Calu3 (cell line): ENCODE measurements at places on chromosomes 7 and 10. TPM values are rescaled to one million over a fixed set of nuclear protein-coding genes. Genes with fewer than 3 reads are reported as not detected.
A peak's percentile ranks its signal among the peaks of the same experiment; 100 is the strongest.

DNA sequence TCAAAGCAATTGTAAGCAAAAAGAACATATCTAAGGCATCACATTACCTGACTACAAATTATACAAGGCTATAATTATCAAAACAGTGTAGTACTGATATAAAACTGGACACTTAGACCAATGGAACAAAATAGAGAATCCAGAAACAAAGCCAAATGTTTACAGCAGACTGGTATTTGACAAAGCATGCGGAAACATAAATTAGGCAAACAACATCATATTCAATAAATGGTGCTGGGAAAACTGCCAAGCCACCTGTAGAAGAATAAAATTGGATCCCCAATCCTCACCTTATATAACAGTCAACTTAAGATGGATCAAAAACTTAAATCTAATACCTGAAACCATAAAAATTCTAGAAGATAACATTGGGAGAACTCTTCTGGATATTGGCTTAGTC, 240.8 kb upstream of the POM121L12 start:
- no peak overlapping the region for H3K27ac ChIP-seq
- H3K27me3 ChIP-seq: no peaks in the 10 kb centered on the region
- H3K4me3 ChIP-seq: no peak overlapping the region
- no peaks in the 10 kb centered on the region for H3K36me3 ChIP-seq
- no peak for DNase-seq

- H3K27me3 ChIP-seq: peaks cover 36% of the 10 kb centered on the region
- no peaks in the 10 kb centered on the region for H3K36me3 ChIP-seq
Observed at GRCh38 chr7:156475666-156476065, 164.9 kb upstream of the RNF32 start.

DNA sequence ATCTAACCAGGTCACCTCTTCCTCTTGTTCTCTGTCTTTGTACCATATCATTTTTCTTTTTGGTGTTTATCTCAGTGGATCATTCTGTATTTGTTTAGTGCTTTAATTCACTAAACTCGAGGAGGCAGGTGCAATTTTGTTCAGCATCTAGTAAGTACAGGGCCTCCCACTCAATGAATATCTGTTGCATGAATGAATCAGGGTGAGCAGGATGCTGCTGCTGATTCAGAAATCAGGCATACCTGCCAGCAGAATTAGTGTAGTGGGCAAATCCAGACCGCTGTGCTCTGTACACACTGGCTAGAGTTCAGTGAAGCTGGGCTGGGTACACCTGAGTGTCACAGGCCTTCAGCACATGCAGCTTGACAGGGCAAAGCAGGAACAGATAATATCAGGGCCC, 511.9 kb downstream of the SUGCT start:
- no peaks in the 10 kb centered on the region for H3K36me3 ChIP-seq
- H3K4me1 ChIP-seq: no peaks in the 10 kb centered on the region
- DNase-seq: no peak
- H3K27me3 ChIP-seq: no peaks in the 10 kb centered on the region
- no peak overlapping the region for H3K27ac ChIP-seq

GRCh38 chr10:70441895-70442309, 421 bp upstream of the NODAL start:
- H3K27me3 ChIP-seq: peaks cover 62% of the 10 kb centered on the region
- peaks cover 8% of the 10 kb centered on the region for H3K4me1 ChIP-seq
- H3K4me3 ChIP-seq: no peak overlapping the region
- DNase-seq: no peak

- no peaks in the 10 kb centered on the region for H3K4me1 ChIP-seq
- no peak overlapping the region for H3K4me3 ChIP-seq
- H3K27ac ChIP-seq: no peak overlapping the region
- no peaks in the 10 kb centered on the region for H3K27me3 ChIP-seq
Observed at GRCh38 chr10:129353101-129353500, 113.9 kb upstream of the MGMT start.

- no peaks in the 10 kb centered on the region for H3K4me1 ChIP-seq
- H3K27me3 ChIP-seq: peaks cover 40% of the 10 kb centered on the region
Observed at GRCh38 chr10:79397051-79397450, 48.4 kb downstream of the ZCCHC24 start.

DNA sequence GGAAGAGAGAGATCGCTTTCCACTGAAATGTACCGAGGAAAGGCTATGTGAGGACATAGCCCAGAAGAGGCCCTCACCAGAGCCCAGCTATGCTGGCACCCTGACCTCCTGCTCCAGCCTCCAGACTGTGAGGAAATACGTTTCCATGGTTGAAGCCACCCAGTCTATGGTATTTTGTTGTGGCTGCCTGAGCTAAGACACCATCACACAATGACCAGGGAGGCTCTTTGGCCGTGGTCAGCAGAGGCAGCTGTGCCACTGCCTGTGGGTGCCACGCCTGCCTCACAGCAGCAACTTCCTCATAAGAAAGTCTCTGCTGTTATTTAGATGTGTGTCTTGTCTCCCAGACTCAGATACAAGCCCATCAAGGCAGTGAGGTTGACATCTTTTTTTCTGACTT, 182.7 kb upstream of the PLXNA4 start:
- no peak overlapping the region for H3K27ac ChIP-seq
- no peaks in the 10 kb centered on the region for H3K4me1 ChIP-seq
- no peaks in the 10 kb centered on the region for H3K36me3 ChIP-seq
- H3K4me3 ChIP-seq: no peak overlapping the region

DNA sequence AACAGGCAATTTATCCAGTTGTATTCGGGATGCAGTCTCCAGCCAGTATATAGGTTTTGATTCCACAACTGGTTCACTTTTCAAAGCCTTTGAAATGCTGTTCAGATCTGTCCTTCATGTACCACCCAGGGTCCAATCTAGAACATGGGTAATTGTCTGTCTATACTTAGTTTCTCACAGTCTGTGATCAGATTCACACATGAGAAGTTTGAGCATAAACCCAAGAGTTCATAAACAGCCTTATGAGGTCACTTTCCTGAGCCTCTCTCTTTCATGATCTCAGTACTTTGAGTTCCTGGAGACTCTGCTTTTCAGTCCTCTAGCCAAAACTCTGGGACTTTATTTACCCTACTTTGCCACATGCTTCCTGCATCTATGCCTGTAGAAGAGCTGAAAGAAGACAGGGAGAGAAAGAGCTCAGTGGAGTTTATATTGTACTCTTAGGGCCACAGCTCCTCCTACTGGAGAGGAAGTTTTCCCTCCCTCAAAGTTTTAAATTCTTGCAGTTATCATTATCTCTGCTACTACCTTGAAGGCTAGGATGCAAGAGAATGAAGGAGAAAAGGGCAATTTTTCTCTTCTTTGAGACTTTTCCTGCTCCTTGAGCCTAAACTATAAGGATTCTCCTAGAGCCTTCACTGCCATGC, 172.0 kb downstream of the ZEB1 start:
- no peaks in the 10 kb centered on the region for H3K36me3 ChIP-seq
- no peaks in the 10 kb centered on the region for H3K4me1 ChIP-seq
- no peak overlapping the region for H3K4me3 ChIP-seq
- no peaks in the 10 kb centered on the region for H3K27me3 ChIP-seq

DNA sequence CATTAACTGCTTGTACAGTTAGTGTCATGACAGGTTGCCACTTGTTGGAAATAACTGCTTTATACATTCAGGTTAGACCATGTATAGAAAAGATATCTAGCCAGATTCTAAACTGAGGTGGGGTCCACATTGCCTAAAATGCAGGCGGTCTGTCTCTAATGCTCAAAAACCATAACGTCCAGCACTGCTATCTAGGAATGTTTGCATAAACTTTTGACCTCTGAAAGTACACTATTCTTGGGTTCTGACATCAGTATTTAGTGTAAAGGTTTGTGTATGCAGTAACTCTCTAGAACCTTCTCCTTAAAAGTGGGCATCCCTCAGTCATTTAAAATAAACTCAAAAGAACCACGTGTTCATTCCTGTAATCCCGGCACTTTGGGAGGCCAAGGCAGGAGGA, 10.3 kb upstream of the FAM171A1 start:
- H3K36me3 ChIP-seq: no peaks in the 10 kb centered on the region
- no peak overlapping the region for H3K27ac ChIP-seq
- peaks cover 77% of the 10 kb centered on the region for H3K27me3 ChIP-seq

DNA sequence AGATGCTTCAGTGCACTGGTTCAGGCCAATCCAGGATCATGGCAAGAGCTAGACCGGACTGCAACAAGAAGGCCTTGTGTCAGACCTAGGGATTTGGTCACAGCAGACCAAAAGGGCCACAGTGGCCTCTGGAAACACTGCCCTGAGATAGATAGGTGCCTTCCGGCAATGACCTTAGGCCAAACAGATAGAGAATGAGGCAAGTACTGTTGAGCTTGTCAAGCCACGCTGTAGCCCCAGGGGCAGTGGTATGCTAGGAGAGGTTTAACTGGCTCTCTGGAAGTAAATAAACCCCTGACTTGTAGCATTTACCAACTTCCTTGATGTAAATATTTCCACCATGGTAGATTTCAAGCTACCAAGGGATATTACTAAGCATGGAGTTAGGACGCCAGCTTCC, 197.5 kb downstream of the GRID1 start:
- peaks cover 8% of the 10 kb centered on the region for H3K4me1 ChIP-seq
- peaks cover 12% of the 10 kb centered on the region for H3K27me3 ChIP-seq
- H3K27ac ChIP-seq: no peak overlapping the region
- no peak for DNase-seq

- peaks cover 75% of the 10 kb centered on the region for H3K27me3 ChIP-seq
- no peak overlapping the region for H3K4me3 ChIP-seq
- no peak overlapping the region for H3K27ac ChIP-seq
- DNase-seq: no peak
- H3K4me1 ChIP-seq: no peaks in the 10 kb centered on the region
- H3K36me3 ChIP-seq: no peaks in the 10 kb centered on the region
Observed at GRCh38 chr7:101435461-101436220, 73.0 kb downstream of the COL26A1 start.

DNA sequence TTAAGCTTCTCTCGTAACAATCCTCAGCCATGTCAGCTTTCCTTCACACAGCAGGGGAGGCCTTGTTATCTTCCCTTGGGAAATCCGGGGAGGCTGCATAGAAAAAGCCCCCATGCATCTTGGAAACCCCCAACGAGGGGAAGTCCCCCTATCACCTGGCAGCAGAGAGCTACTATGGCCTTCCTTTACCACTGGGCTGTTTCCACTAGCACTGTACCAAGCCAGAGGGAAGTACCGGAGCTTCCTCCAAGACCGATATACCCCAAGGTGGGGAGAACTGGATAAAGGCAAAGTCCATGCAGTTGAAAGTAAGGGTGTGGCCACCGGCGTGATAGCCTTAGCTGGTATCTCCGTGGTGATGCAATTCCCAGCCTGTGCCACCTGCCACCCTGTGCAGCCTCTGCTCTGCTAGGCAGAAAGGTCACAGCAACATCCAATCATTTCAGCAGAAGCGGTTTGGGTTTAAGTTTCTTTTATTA, 4.4 kb upstream of the CLIP2 start:
- peak overlapping the region; percentile 44 for H3K27ac ChIP-seq
- no peaks in the 10 kb centered on the region for H3K27me3 ChIP-seq
- H3K4me1 ChIP-seq: peaks cover 28% of the 10 kb centered on the region
- DNase-seq: peak; percentile 56
- H3K36me3 ChIP-seq: peaks cover 15% of the 10 kb centered on the region

DNA sequence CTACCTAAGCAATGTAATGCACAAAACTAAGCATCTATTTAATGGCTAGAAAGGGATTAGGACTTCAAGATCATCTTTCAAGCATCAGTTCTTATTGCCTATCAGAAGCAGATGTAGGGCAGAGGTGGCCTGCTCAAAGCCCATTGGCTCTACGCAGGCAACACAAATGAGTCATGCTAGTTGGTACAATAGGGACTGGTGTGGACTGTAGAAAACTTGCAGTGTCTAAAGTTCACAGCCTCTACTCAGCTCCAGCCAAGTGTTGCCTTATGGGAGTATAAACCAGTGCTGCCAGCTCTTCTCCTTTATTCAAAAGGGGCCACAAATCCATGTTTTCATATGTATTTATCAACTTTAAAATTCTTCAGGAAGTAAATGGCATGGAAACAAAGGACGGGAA, 31.7 kb downstream of the ASAH2 start:
- H3K27ac ChIP-seq: no peak overlapping the region
- no peaks in the 10 kb centered on the region for H3K36me3 ChIP-seq
- no peak for DNase-seq
- no peaks in the 10 kb centered on the region for H3K4me1 ChIP-seq
- peaks cover 28% of the 10 kb centered on the region for H3K27me3 ChIP-seq

DNA sequence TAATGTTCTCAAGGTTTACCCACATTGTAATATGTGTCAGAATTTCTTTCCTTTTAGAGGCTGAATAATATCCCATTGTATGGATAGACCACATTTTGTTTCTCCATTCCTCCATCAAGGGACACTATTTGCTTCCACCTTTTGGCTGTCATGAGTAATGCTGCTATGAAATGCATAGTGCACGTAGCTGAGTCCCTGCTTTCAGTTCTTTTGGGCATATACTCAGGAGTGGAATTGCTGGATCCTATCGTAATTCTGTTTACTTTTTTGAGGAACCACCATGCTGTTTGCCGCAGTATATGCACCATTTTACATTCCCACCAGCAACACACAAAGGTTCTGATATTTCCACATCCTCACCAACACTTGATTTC, 60.0 kb downstream of the PRF1 start:
- H3K4me3 ChIP-seq: no peak overlapping the region
- H3K27ac ChIP-seq: no peak overlapping the region
- DNase-seq: no peak
- no peaks in the 10 kb centered on the region for H3K4me1 ChIP-seq
- H3K27me3 ChIP-seq: peaks cover 54% of the 10 kb centered on the region
- no peaks in the 10 kb centered on the region for H3K36me3 ChIP-seq

- H3K36me3 ChIP-seq: peaks cover 24% of the 10 kb centered on the region
- peak; percentile 41 for DNase-seq
- H3K27ac ChIP-seq: peak overlapping the region; percentile 75
- H3K4me3 ChIP-seq: peak overlapping the region; percentile 82
Observed at GRCh38 chr7:32958046-32959025, 1.1 kb downstream of the FKBP9 start.

DNA sequence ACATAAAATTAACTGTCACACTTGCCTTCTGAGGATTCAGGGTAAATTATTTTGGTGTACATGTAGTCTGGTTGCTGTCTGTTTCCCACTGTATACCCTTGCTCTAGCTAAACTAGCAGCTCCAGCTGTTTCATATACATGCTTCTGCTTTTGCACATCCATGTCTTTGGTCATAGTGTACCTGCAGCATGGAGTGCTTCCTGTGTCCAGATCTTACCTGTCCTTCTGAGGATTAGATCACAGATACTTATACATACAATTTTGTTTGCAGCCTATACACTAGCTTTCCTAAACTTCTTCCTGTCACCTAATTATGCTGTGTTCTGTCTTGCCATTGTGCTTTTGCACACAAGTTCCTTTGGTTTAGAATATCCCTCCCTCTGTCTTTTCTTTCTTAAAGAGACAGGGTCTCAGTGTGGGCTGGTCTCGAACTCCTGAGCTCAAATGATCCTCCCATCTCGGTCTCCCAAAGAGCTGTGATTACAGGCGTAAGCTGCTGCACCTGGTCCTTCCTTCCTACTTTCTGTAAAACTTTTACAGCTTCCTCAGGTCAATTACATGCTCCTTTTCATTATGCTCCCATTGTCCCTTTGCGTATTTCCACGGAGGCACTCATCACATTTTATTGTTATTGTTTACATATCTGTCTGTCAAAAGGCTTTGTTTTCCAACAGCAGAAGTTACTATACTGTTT, 33.8 kb downstream of the TPST1 start:
- H3K27me3 ChIP-seq: no peaks in the 10 kb centered on the region
- H3K4me3 ChIP-seq: no peak overlapping the region

Gene CHRM2
- not detected in 2 replicates for total RNA-seq

Gene TMEM225B
- total RNA-seq: not detected in 2 replicates

Gene EGFR
- total RNA-seq: 85.3 and 87.4 TPM in 2 replicates

Gene IL2RA
- not detected in 2 replicates for total RNA-seq

Gene EN2
- 3.2 TPM in 2 replicates for total RNA-seq

Gene EIF5AL1
- total RNA-seq: 0.19 and 0.20 TPM in 2 replicates

Gene TMED4
- 115 and 128 TPM in 2 replicates for total RNA-seq

Gene TPK1
- 11.2 and 13.2 TPM in 2 replicates for total RNA-seq

Gene CALD1
- 5.5 and 9.3 TPM in 2 replicates for total RNA-seq

Gene KNDC1
- total RNA-seq: 1.2 and 1.7 TPM in 2 replicates

Gene ELOVL3
- 0.27 and 0.35 TPM in 2 replicates for total RNA-seq

Gene FAM131B
- total RNA-seq: 0.19 and 1.2 TPM in 2 replicates
